ENCODE measurements at places on chromosomes 3 and 15.
A peak's percentile ranks its signal among the peaks of the same experiment; 100 is the strongest.

DNA sequence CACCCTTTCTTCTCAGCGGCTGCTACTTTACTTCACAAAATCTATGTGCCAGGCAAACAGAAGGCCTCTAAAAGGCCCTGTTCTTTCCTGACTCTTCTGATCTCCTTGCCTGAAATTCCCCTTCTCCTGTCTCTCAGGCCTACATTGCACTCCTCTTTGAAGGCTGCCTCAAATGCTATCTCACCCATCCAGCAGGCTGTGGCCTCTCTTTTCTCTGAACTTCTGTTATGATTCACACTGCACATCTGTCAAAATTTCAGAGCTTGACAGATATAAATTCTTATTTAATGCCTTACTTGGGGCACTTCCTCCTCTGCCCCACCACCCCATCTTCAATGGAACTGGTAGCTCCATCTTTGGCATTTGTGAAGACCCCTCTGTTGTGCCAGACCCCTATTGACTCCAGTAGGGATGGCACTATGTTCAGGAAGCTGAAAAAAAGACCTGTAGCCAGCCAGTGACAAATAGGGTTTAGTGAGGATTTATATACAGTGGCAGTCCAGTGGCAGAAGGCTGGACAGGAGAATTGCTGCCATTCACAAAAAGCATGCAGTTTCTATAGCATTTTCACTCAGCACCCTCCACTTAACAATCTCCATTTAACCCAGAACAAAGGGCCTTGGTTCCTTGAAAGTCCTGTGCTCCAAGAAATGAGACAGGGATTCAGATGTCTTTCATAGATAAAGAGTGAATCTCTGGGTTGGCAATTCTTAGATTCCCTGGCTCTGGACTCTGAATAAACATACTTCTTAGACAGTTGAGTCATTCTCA lies 415.8 kb upstream of the GRM7 start:
- DNase-seq, result no peak

- no peak for DNase-seq
Measured at GRCh38 chr3:20450611-20451010, 264.6 kb upstream of the SGO1 start.

DNA sequence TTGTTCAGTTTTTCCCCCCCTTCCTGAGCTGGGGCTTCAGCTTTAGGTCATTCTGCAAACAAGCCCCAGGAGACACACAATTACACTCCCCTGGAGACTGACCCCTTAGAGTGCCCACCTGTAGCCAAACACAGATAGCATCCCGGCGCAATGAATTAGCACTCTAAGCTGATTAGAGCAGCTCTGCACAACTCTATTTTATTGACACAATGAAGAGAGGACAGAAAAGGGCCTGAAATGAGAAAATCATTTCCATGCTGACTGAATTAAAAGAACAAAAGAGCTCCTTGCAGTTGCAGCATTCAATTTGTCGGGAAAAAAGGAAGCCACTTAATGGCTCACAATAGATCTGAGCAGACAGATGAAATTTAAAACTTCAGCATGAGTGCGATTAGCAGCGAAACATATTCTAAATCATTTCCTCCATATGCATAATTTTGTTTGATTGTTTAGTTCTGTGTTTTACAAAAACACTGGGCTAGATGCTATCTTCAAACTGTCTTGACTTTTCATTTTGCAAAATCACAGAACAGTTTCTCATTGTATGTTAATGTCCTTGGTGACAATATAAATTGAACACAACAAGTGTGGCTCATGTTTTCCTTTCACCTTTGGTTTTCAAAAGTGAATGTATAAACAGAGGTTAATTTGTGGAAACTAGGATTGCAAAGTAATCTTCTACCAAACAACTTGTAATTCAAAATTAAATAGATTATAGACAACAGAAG lies 308.6 kb downstream of the MECOM start:
- DNase-seq, result peak; percentile 97

DNA sequence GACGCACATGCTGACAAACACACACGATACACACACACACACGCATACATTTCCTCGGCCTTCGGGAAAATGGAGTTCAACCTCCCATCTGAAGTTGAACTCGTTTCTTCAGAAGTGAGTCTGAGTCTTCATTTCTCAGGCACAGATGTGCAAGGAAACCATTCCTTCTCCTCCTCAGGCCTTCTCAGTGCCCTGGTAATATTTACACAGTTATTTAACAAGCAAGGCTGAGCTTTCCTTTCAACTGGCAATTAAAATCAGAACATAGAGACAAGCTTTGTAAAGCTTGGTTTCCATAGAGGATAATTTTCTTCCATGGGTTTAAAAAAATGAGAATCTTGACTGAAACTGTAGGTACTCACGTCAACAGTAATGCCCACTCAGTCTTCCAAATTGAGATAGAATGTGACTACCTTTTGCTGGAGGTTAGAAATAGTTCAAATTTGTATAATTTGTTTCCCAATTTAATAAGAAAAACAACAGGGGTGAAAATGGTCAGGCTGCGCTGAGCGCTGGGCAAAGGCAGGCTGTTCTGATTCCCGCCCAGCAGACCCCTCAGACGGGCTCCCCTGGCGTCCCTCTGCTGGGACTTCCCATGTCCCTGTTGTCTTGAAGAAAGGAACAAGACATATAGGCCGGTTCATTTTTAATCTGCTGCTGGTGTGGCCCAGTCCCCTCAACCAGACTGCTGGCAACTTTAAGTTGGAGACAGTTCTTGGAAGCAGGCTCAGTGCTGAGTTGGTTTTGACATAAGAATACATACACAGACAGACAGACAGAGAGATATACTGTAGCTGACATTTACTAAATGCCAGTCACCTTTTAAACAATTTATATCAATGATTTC lies 174.3 kb downstream of the XXYLT1 start:
- no peak for DNase-seq

- no peak for DNase-seq
Measured at GRCh38 chr15:75185271-75186029, 16.2 kb upstream of the C15orf39 start.

DNA sequence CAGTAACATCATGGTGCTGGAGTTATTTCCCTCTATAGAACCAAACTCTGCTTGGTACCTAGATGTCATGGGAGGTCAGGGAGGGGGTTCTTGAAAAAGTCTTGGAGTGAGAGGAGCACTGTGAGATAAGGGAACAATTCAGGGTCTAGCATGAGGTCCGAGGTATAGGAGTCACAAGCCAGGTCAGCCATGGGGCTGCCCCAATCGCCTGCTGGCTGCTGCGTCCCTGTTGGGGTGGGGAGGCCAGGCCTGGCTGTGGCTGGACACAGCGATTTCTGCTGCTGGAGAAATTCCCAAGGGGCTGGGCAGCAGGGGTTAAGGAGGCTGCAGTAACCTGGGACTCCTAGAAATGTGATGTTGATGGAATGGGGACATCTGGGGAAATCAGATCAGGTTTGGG lies 44.9 kb downstream of the SUSD5 start:
- DNase-seq, result no peak

DNA sequence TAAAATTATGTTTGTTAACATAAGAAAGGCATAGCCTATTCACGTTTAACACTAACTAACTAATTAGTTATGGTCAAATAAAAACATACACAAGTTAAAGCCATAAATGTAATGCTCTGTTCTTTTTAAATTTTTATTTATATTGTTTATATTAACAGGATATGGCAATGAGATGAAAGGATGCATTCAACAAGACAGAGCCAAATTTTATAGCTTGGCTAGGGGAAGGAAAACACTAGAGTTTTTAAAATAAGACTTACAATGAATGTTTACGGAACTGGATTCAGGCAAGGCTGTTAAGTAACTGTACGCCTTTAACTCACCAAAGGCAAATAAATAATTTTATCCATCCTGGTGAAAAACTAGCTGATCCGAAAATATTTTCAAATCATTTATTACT lies 86.4 kb downstream of the ZPLD1 start:
- DNase-seq, result no peak

DNA sequence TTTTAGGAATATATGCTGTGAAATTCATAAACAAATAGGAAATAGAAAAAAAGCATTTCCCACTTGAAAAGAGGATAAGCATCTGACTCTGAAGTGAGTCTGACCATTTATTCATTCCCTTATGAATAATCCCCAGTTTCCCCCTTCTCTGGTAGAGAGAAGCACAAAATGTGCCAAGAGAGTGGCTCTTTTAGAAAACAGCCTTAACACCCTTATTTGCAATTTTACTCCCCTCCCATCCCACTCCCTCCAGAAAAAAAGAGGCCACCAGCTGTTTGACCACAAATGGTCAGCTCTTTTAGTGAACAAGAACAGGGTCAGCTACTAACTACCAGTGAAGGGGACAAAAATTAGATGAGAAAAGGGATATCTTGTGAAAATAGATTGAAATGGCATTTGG lies 184.5 kb upstream of the ADAMTS9 start:
- no peak for DNase-seq

GRCh38 chr15:101010781-101011180 lies 91.6 kb downstream of the LRRK1 start:
- no peak for DNase-seq

- DNase-seq, result peak; percentile 88
Measured at GRCh38 chr3:156681002-156681401, 6.6 kb downstream of the TIPARP start.

GRCh38 chr3:27310688-27311087 lies 58.5 kb downstream of the NEK10 start:
- no peak for DNase-seq

- DNase-seq, result peak; percentile 69
Measured at GRCh38 chr3:120095226-120095978, 1.2 kb upstream of the GSK3B start.

- peak; percentile 31 for DNase-seq
Measured at GRCh38 chr3:72821161-72821781, 27.0 kb downstream of the SHQ1 start.

- DNase-seq, result no peak
Measured at GRCh38 chr15:40325700-40326099, 2.2 kb downstream of the INAFM2 start.

DNA sequence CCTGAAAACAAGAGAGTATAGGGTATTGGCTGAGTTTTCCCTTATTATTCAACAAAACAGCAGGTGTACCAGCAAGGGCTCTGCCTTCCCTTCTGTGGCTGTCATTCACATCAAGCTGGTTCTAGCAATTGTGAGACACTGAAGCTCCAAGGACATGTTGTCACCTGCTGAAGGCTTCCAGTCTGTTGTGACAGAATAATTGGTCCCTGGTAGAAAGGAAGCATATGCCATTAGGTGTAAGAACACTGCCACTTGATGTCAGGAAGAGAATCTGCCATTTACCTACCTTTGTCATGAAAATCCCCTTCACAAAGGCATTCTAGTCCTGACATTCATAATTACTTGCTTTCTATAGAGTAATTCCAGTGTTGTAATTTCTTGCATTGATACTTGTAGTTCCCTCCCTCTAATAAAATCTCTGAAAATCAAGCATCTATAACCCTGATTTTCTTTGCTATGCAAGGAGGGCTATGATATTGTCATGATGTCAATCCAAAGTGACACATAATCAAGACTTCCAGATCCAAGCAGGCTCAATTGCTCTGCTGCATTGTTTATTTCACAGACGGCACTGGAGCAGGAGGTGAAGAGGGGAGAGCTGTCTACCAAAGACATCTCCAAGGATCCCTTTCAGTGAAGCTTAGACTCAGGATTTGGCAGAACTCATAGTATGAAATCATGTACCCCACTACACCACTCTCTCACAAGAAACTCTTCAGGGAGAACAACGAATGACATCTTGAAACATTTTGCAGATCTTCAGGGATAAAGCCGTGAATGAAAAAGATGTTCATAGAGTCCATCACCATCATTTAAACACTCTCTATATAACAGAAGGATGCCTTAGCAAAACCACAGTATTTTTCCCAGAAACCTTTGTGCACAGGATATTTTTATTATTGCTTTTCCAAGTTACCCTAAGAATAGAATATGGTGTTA lies 425.3 kb downstream of the RBMS3 start:
- DNase-seq, result peak; percentile 4

- DNase-seq, result no peak
Measured at GRCh38 chr3:185297867-185298266, 44.0 kb upstream of the EHHADH start.

- no peak for DNase-seq
Measured at GRCh38 chr3:120272286-120272685, 12.7 kb downstream of the GPR156 start.

DNA sequence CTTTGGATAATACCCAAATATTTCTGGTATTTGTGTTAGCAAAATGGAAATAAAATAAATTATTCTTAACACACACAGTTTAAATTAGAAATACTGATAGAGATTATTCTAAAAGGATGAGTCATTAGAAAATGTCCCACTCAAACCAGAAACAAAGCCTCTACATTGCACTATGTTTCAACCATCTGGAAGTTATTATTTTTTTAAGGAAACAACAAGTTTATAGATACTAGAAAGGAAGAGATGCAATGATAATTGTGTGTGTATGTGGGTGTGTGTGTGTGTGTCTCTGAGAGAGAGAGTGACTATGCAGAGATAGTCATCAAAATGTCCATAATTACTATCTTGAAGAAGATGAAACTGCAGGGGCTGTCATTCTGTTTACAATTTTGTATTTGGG lies 1340.5 kb downstream of the ROBO1 start:
- no peak for DNase-seq

DNA sequence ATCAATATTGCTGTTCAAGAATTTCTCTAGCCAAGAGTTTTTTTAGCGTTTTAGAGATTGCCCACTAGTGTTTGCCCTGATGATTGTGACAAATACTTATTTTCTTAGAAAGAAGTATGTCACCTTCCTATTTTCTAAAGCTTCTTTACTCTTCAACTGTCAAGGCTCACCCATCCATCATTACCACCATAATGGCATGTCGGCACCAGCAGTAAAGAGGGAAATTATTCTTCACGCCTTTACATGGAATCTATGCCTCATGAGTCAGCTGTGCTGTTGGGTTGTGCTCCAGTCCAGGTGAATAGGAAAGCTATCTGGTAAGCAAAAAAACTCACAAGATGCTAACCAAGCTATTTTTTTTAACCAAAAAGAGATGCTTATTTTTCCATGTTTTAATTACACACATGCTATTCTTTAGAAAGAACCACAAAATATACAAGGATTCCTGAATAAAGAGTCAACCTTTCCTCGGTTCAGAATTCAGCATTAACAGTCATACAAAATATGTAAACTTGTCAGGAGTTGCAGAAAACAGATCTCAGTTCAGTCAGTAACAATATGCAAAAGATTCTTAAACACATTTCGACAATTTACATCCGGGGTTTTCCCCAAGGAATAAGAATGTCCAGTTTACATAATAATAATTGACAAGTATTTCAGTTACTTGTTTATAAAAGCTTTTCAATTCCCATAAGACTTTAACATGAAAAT lies 128.0 kb downstream of the ATP8B4 start:
- DNase-seq, result no peak

- peak; percentile 2 for DNase-seq
Measured at GRCh38 chr3:30112902-30113484, 493.4 kb upstream of the TGFBR2 start.

GRCh38 chr3:128424508-128425069 lies 42.1 kb downstream of the DNAJB8 start:
- DNase-seq, result no peak

GRCh38 chr3:122680475-122681283 lies at the start of gene PARP14:
Gene PARP14, plus strand, starts transcription at chr3:122680839. Its CDS starts 45 bp downstream, at chr3:122680884.
- DNase-seq, result peak; percentile 3

DNA sequence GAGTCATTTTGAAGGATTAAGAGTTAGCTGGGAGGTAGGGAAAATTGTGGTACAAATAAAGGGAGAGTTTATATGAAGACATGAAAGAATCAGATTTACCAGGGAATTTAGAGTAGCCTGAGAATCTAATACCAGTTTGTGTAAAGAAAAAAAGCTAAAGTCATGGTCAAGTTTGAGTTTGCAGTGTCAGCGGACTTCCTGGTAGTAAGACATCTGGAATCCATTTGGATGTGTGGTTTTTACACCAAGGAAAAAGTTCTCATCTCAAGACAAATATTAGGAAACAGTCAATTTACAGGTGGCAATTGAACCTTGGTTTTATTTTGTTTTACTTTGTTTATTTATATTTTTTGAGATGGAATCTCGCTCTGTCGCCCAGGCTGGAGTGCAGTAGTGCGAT lies 1.5 kb upstream of the P2RY12 start:
- no peak for DNase-seq

GRCh38 chr3:139491027-139491700 lies 14.8 kb upstream of the RBP2 start:
- DNase-seq, result peak; percentile 50

All from NCI-H748 treated with DMSO at 0.1 percent for 48 hours (cell line).